AML-193 (cell line): ENCODE measurements at places on chromosomes 6 and 20.

- DNase-seq, result no peak
Measured at GRCh38 chr6:45447005-45447404, 69.3 kb upstream of the SUPT3H start.

- no peak for DNase-seq
Measured at GRCh38 chr6:41878246-41878645, 16.9 kb downstream of the USP49 start.

GRCh38 chr6:170288852-170289179 is 2.1 kb downstream of the DLL1 start:
- DNase-seq, result no peak

DNA sequence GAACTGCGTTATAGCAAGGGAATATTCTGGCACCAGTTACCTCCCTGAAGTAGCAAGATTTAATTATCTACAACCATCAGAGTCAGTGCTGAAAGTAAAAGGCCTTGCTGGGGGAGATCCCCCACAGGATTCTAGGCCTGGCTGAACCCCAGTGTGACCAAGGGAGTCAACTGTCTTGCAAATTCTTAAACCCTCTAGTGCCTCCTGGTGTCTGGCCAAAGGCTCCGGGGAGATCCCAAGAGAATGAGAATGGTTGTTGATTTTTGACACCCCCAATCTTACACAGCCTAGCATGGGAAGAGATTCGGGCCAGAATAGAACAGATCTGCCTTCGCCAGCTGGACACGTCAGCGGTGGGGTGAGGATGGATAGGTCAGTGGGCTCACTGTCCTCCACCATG is 179.4 kb downstream of the ERMARD start:
- DNase-seq, result peak; percentile 30

DNA sequence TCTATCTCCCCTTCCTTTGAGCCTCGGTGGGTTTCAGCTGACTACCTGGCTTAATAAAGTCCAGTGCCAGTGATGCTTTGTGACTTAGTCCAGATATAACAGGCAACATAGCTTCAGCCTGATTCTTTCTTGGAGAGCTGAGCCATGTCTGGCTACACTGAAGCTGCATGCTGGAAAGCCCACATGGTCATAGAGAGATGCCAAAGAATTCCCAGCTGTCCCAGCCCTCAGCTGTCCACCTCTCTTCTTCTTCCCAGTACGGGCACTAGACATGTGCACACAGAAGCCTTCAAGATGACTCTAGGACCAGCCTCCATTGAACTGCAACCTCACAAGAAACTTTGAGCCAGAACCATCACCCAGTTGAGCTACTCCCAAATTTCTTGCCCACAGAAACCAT is 154.1 kb upstream of the MYLIP start:
- DNase-seq, result no peak

GRCh38 chr6:98894810-98895209 is 52.9 kb downstream of the FBXL4 start:
- DNase-seq, result no peak
